ENCODE measurements at places on chromosomes 4 and X.

DNA sequence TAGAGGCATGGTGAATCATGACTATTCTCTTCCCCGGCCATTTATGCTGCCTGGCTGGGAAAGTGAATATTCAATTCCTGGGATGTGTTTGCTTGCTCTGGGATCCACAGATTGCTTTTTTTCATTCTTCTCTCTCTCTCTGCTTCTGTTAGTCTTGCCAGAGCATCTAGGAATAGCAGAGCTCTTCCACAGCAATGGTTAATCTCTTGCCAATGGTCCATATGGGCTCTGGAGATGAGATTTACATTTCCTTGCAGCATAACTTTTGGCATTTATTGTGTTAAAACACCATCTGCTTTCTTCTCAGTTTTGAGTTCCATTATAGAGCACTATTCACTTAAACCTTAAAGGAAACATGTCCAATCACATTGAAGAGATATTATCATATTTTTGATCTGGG lies 59.2 kb upstream of the GUCY1A1 start:
- DNase-seq, result no peak

DNA sequence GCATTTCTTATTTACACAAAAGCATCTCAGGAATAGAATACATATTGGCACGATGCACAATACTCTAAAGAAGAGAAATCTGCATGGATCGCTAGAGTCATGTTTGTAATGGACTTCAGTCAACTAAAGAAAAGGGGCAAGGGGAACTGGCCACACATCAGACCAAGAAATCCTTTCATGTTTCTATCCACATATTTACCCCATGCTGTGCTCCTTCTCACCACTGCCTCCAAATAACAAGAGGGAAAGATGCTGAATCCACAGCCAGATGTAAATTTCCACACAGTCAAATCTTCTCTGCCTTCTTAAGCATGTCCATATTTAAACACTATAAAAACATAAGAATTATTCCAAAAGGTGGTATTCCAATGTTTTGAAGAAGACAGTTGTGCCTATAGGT lies 67.6 kb downstream of the COX18 start:
- DNase-seq, result no peak

- DNase-seq, result no peak
Observed at GRCh38 chrX:28205905-28206304, 224.7 kb upstream of the DCAF8L1 start.

DNA sequence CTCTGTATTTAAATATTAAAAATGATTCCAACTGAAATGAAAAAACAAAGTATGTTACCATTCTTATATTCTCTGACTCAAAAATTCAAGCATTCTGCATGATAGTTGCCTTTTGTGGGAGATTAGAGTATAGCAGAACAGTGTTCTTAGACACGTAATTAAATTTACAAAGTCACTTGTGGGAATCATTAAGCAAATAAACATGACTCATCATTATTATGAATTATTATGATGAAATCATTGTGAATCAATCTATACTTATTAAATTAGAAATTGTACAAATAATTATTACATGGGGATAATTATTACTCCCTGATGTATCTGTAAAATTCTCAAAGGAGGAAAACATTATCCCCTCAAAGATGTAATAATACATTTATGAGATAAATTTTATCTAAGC lies 358.9 kb upstream of the FSTL5 start:
- DNase-seq, result no peak

GRCh38 chr4:145107126-145107525 lies 9.0 kb downstream of the ABCE1 start:
- no peak for DNase-seq

DNA sequence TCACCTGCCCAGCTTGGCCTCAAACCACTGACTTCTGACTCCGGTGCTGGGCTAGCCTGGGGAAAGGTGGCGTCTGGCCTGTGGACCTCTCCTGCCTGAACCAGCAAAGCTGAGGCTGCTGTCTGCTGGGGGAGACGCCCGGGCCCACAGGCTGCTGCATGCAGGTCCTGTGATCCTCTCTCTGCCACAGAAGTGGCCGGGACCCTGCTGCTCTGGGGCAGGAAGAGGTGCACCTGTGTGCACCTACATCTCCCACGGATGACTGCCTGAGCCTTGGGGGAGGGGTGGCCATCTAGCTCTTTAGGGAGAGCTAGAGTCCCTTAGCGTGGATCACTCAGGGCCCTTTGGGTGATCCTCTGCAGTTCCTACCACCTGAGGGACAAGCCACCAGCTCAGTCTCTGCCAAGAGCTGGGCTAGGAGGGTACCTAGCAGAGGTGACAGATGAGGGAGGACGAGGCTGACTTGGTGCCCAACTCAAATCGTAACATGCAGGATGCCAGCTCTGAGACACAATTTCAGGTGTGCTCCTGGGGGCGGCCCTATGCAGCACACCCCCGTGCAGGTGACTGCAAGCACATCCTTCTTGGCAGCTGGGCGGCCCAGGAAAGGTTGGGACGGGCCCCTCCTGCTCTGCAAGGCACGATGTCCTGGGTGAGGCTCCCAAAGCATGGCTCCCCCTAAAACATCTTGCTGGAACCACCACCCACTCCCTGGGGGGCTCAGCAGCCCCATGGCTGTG lies 22.5 kb downstream of the LETM1 start:
- DNase-seq, result no peak

DNA sequence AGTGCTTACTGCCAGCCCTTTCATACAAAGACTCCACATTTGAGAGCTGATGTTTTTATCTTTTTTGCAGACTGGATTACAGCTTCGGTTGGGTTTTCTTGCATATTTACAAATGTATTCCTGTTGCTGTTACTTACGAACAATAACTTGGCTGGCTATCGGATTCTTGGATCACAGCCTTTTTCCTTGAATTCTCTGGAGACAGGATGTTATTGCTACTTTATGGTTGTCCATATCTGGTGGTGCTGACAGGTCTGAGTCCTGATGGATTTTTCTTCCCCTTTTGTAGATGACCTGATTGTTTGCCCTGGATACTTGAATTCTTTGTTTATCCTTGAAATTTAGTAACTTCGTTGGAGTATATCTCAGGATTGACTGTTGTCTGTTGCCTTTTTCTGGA lies 77.7 kb downstream of the PDK3 start:
- DNase-seq, result no peak

DNA sequence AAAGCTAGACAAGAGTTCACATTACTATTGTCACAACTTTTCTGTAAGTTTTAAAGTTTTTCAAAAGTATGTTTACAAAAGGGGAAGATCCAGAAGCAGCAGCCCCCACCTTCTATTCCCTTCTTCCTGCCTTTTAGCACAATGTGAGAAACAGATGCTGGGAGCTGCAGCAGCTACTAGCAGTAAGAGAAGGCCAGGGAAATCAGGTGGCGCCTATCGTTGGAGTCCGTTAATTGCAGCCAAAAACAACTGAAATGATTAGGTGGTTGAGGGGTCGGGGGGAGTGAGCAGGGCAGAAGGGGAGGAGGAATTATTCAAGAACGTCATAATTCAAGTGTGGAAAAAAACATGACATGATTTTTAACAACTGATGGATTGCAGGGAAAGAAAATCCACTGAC lies 27.4 kb downstream of the FRYL start:
- peak; percentile 8 for DNase-seq

- peak; percentile 38 for DNase-seq
Observed at GRCh38 chr4:94515365-94515764, 63.6 kb downstream of the PDLIM5 start.

DNA sequence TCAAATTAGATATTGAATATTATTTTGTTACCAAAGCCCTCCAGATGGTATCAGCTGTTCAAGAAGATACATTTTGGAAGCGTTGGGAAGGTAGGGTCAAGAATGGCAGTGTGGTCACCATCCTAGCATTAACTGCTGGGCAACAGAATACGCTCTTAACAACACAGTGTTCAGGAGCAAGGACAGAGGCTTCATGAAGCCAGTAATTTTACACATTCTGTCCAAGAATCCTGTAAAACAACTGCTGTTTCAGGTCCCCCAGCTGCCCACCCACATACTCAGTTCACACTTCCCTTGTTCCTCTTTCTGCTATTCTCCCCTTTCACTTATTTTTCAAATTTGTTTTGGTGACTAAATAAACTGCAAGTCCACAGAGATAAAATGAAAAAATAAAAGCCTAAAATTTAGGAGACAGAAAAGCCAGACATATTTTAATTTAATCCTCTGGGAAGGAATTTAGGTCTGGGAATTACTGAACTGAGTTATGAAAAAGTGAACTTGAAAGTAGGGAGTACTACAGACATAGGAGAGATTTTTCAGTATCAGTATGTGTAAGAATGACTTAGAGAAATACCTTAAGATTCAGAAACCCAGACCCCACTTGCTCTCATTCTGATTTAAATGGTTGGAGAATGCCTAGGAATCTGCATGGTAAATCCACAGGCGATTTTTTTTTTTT lies 406.7 kb downstream of the MAPK10 start:
- no peak for DNase-seq

GRCh38 chrX:126237524-126237923 lies 71.4 kb upstream of the DCAF12L2 start:
- no peak for DNase-seq

Data from fibroblast of skin of right quadriceps (primary cell).